Activated T-cell treated with anti-CD3 and anti-CD28 coated beads, Interleukin-2, amount 50 U/mL, for 72 hours (primary cell): ENCODE measurements at places on chromosomes 11 and 22.

GRCh38 chr22:23376256-23376655 lies 195.9 kb downstream of the BCR start:
- DNase-seq: peak; percentile 45

- DNase-seq: no peak
Observed at GRCh38 chr11:826836-827145, 928 bp upstream of the CRACR2B start.

- DNase-seq: peak; percentile 61
Observed at GRCh38 chr22:43090130-43090789, 1.1 kb upstream of the TTLL1 start.

DNA sequence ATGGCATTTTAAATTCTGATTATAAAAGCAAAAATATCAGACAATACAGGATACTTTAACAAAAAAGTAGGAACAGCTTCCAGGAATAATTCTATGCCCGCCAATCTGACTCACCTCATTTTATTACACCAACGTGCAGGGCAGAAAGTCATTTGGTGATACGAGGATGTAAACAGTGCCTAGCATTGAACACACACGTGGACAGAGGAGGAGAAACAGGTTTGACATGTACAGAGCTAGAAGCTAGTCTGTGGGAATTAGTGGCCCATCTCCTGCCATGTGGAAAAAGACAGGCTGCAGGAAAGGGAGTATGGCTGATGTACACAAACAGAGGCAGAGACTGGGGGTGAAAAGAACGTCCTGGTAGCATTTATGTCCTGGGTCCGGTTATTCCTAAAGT lies 9.0 kb upstream of the SPINDOC start:
- DNase-seq: no peak

- no peak for DNase-seq
Observed at GRCh38 chr11:127564810-127565209, 564.2 kb upstream of the KIRREL3 start.

DNA sequence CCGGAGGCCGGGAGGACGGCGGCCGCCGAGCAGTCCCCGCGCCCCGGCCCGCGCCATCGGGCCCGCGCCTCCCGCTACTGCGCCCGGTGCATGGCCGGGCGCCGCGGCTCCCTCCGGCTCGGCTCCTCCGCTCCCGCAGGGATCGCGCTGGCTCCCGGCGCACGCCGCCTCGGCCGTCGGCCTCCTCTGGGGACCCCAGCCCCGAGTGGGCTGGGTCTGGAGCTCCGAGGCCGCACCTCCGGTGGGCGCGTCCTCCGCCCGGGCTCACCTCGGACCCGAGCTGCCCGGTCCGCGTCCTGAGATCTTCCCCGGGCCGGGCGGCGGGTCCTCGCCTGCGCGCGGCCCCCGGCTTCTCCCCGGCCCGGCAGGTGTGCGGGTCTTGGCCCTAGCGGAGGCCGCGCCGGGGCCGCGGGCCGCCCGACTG lies 251 bp downstream of the SHISA8 start:
- DNase-seq: no peak

GRCh38 chr11:65771589-65772112 lies 9.1 kb downstream of the AP5B1 start:
- no peak for DNase-seq

GRCh38 chr11:123195188-123196059 lies at the start of gene CLMP:
CLMP (minus strand) TSS chr11:123195248; CDS start chr11:123194940, 308 bp downstream.
- DNase-seq: peak; percentile 17

GRCh38 chr11:1148752-1149180 lies 9.0 kb upstream of the MUC5AC start:
- DNase-seq: no peak

DNA sequence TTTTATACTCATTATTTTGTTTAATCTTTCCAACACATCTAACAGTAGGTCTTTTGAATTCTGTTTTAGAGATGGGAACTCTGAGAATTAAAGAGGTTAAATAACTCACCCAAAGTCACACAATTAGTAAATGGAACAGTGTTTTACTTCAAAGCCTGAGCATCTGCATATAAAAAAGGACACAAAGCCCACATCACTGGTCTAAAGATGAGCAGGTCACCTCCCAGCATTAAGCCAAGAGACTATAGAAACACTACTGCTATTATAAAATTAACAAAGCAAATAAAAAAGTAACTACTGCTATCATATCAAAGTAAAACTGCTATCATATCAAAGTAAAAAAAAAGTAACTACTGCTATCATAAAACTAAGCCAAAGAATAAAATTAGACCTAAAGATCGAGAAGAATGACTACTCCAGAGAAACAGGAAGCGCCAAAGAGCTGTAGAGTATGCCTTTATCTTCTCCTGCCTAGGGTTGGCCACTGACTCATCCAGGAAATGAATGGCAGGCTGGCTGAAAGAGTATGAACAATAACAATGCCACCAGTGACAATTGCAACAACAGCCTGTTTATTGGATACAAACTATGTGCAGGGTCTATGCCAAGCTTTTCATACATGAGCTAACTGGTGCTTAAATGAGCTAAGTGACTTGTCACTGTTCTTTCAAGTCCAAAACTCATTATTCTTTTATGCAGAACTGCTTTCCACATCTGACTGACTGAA lies 1153.0 kb upstream of the TENM4 start:
- no peak for DNase-seq

DNA sequence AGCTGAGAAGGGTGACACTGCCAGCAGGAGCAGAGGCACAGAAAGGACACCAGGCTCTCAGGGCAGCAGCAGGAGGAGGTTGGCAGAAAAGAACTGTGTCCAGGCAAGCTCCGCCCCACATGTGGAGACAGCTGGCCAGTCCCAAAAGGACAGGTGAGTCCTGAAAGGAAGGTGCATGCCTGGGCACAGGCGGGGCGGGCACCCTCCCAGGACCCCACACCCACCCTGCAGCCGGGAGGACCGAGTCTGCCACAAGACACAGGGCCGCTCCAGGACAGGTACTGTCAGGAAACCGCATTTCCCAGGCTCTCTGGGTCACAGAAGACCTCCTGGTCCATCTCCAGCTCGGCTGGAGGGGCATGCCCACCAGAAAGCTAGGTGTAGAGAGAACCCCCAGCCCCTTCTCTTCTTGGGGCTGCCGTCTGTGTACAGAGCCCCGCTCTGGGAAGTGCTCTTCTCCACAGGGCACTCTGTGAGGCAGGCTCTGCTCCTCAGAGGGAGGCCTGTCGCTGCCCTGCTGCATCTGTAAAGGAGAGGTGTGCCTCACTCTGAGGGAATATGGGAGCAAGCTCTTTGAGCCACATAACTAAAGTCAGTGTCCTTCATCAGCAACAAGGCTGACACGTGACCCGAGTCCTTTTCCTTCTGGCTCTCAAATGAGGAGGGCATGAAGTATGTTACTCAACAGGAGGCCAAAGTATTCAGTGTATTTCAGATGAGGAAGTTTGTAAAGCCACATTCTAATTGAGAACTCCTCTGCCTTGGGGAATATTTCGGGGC lies 50.5 kb downstream of the CLTCL1 start:
- DNase-seq: no peak

- DNase-seq: no peak
Observed at GRCh38 chr11:131685206-131685605, 314.8 kb downstream of the NTM start.

DNA sequence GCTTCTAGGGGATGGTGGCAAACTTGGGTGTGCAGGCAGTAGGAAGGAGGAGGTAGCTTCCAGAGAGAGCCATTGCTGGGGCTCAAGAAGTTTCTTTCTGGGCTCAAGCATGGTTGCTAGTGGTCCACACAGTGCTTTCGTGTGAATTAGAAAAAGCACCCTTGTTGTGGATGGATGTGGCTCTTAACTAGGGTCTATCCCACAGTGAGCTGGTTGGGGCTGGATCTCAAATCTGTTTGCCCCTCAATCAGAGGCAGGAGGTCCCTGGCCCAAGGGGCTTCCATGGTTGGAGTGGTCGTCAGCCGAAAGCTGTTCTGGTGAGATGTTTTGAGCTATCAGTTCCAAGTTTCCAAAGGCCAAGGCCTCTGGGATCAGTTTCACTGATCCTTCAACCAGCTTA lies 35.0 kb downstream of the ZBTB16 start:
- no peak for DNase-seq

- DNase-seq: no peak
Observed at GRCh38 chr11:61533401-61533800, 24.9 kb downstream of the LRRC10B start.

GRCh38 chr22:41300661-41301060 lies 664 bp upstream of the ZC3H7B start:
- no peak for DNase-seq

DNA sequence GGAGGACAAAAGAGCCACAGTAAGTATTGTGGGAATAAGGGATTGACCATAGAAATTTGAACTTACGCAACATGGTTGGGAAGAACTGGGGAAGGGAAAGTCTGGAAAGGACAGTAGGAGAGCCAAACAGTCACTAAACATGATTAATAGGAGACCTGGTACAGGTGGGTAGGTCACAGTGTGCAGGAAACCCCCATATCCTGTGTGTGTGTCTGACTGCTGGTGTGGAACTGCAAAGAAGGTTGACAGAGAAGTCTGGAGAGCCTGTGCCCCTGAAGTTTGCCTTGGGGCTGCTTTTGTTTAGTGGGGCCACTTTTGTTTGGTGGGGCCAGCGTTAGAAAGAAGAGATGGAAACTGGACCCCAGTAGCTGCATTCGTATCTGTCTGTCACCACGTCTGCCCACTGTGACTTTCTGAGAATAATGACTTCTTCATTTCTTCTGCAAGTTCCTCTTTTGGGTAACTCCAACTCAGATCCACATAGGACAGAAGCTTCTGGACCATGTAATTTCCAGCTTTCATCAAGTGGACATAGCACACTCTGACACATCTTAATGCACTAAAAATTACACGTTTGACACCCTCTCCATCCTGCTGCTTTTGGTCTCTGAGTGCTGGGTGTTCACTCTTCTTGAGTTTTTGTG lies 126.8 kb upstream of the RAG2 start:
- DNase-seq: no peak

DNA sequence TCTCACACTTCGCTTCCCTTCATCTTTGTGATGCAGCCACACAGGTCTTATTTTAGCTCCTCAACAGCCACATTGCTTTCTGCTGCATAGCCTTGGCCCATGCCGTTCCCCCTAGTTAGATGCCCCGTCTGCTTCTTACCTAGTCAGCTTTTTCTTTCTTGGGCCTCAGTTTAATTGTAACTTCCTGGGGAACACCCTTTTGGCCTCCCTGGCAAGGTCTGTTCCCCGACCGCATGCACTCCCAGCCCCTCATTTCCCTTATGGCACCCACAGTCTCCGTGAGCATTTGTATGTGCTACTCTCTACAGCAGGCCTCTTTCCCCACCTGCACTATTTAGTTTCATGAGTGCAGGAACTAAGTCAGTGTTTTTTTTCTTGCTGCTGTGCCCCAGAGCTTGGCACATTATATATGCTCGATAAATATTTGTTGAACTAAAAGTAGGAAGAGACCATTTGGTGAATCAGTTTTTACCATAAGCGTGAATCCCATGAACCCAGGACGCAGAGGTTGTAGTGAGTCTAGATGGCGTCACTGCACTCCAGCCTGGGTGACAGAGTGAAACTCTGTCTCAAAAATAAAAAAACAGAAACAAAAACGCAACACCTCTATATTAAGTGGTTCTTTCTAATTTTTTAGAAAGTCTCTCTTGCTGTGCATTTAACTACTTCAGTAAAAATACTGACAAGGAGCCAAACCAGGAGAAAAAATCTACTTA lies 38.5 kb downstream of the TNRC6B start:
- DNase-seq: peak; percentile 15

GRCh38 chr11:104000798-104001197 lies 35.6 kb upstream of the DDI1 start:
- no peak for DNase-seq

GRCh38 chr11:12433571-12434324 lies 56.4 kb downstream of the PARVA start:
- DNase-seq: no peak

DNA sequence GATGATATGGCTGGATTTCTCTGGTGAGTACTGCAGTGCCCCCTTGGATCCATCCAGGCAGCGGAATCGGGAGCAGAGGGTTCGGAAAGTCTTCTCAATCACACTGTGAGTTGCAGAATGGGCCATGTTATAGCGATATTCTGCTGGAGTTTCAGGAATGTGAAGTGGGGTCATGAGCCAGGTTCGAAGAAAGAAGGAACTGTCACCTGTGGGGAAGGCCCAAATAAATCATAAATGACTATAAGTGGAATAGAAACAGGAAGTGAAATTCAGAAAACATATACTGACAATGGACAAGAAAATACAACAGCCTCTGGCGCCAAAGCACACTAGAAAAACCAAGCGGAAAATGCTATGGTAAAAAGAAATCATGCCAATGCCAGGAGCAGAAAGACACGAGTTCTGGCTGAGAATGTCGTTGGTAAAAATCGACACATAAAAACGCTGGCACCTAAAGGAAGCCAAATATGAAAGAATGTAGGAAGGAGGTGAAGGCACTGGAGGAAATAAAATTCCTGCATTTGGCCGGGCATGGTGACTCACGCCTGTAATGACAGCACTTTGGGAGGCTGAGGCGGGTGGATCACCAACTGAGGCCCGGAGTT lies 10.0 kb upstream of the AMBRA1 start:
- DNase-seq: no peak

DNA sequence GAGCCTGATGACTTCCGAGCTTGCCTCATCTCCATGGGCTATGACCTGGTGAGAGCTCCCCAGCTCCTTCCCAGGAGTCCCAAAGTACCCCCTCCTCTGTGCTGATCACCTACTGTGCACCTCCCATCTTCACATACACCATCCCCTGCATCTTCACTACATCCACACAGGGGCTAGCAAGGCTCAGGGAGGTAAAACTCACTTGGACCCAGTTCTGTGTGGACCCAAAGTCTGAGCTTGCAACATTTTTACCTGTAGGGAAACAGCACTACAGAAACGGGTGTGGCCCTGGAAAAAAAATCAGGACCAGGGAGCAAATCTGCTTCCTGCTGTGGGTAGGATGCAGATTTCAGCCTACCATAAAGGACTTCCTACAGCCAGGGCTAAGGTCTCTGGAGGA lies 6.1 kb downstream of the CTSF start:
- DNase-seq: no peak

GRCh38 chr11:67066333-67066709 lies 9.7 kb downstream of the RHOD start:
- DNase-seq: no peak

GRCh38 chr11:57131080-57131790 lies 50.5 kb upstream of the LRRC55 start:
- DNase-seq: no peak

GRCh38 chr22:20175597-20175900 lies 24.7 kb upstream of the CCDC188 start:
- DNase-seq: no peak

GRCh38 chr11:61685617-61685967 lies 5.4 kb downstream of the DAGLA start:
- DNase-seq: peak; percentile 45

- DNase-seq: peak; percentile 31
Observed at GRCh38 chr22:18088825-18089568, 11.2 kb downstream of the PEX26 start.

- DNase-seq: no peak
Observed at GRCh38 chr22:43338766-43339345, 4.3 kb downstream of the SCUBE1 start.

DNA sequence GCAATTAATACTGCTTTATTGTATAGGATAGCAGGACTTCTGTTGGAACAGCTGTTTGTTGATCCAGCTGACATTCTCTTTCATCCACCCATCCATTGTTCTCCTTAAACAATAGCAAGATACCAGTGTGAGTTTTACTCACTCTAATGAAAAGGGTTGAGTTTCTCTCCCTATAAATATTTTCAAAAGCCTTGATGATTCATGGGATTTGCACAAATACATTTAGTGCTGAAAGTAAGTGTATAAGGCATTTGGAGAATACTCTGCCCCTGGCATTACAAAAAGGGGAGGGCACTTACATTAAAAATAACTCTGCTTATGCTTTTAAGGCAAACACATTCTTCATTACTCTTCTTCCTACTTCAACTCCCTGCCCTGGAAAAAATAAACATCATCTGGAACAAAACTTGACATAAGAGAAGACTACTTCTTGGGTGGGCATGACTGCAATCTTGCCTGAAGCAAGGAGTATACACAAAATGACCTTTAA lies 634.9 kb downstream of the METTL15 start:
- DNase-seq: no peak
